Fibroblast of the aortic adventitia (primary cell): ENCODE measurements at places on chromosomes 2 and 18.

DNA sequence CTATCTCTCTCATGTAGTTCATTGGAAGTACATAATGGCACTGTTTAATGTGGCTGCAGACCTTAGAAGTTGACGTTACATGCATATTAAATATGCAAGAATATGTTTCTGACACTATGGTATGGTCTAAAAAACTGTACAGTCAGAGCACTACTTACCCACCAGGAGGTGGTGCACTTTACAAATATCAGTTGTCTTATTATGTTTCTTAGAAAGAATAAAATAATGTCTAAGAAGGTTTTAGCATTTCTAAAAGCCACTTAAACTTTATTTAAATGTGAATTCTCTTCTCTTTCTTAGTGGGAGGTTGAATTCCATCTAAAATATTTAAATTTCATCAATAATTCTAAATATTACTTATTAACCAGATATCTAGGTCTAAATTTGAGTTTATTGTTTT, 4.3 kb downstream of the TMEFF2 start:
- DNase-seq: peak; percentile 72

GRCh38 chr2:239881561-239882320, 143.4 kb downstream of the NDUFA10 start:
- DNase-seq: peak; percentile 74

GRCh38 chr2:97900806-97901205, 94.9 kb downstream of the TMEM131 start:
- peak; percentile 42 for DNase-seq

- DNase-seq: peak; percentile 17
Measured at GRCh38 chr2:241443486-241444223, 64.7 kb downstream of the STK25 start.

GRCh38 chr2:176562359-176563078, 293.3 kb downstream of the MTX2 start:
- peak; percentile 43 for DNase-seq

DNA sequence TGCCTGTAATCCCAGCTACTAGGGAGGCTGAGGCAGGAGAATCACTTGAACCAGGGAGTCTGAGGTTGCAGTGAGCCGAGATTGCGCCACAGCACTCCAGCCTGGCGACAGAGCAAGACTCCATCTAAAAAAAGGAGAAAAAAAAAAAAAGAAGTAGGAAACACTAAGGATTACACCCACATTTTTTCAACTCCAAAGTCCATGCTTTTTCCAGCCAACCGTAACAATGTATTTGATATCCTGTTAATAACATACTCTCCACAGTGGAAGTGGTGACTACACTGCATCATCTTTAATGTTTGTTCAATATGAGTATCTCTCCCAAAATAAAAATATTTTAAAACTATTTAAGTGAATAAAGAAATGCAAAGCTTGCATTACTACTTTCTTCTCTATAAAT, 481.6 kb upstream of the ACVR2A start:
- no peak for DNase-seq

GRCh38 chr2:30974092-30974491, 164.1 kb downstream of the GALNT14 start:
- DNase-seq: no peak

- no peak for DNase-seq
Measured at GRCh38 chr2:64063454-64063853, 44.2 kb upstream of the VPS54 start.

- DNase-seq: no peak
Measured at GRCh38 chr2:199216253-199216652, 241.5 kb downstream of the SATB2 start.
